ENCODE measurements at places on chromosomes 13 and 19.

GRCh38 chr19:41939861-41940730, 11.8 kb upstream of the ERFL start:
- DNase-seq, result no peak

GRCh38 chr19:32818536-32818935, 51.0 kb downstream of the SLC7A9 start:
- no peak for DNase-seq

GRCh38 chr19:56477429-56478338, 539 bp upstream of the ZNF667 start:
- DNase-seq, result no peak

- DNase-seq, result no peak
Observed at GRCh38 chr19:8600064-8600463, 10.5 kb downstream of the ADAMTS10 start.

- no peak for DNase-seq
Observed at GRCh38 chr13:44464471-44464870, 90.8 kb downstream of the SERP2 start.

GRCh38 chr19:13689085-13689484, 75.2 kb upstream of the MRI1 start:
- no peak for DNase-seq

DNA sequence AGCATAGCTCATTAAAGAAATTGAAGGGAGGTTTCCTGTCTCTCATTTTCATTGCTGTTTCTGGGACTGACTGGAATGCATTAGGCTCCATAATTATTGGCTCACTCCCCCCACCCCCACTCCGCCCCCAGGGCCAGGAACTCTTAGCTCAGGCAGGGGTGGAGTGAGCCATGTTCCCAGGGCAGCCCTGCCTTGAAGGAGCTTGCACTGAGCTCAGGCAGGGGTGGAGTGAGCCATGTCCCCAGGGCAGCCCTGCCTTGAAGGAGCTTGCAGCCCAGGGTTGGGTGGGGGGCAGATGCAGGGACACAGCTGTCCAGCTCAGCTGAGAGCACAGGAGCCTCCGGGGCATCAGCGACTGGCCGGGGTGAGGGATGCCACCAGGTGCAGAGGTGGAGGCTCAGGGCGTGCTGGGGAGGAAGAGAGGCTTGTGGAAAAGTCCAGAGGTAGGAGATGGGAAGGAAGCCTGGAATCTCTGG, 39.1 kb upstream of the TFDP1 start:
- DNase-seq, result no peak

- no peak for DNase-seq
Observed at GRCh38 chr19:51548213-51548651, 16.8 kb upstream of the SIGLEC6 start.

DNA sequence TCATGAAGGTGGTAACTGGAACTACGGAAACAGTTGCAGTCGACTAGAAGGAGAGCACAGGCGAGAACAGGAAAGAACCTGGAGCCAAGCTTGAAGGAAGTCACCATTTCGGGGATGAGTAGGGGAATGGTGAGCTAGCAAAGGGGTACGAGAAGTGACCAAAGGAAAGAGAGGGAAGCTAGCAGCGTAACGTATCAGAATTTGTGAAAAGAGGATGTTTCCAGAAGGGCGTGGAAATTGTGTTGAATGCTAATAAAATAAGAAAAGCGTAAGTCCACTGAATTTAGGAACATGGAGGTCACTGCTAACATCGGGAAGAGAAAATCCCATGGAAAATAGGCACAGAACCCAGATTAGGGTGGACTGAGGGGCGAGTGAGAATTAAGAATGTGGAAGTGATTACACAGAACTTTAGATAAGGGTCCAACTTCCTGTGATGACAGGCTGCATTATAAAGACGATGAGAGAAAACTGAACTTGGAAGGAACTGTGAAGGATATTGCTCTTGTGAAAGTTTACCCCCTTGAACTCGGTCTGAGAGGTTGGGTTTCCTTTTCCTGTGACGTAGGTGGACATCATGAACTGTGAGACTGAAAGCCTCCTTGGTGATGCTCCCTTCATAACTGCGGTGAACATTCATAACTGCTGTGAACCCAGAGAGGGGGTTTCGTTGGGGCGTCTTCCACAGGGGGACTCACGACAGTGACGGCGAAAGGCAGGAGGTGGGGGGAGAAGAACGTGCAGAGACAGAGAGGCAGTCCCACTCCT, 2.0 kb upstream of the FFAR2 start:
- no peak for DNase-seq

DNA sequence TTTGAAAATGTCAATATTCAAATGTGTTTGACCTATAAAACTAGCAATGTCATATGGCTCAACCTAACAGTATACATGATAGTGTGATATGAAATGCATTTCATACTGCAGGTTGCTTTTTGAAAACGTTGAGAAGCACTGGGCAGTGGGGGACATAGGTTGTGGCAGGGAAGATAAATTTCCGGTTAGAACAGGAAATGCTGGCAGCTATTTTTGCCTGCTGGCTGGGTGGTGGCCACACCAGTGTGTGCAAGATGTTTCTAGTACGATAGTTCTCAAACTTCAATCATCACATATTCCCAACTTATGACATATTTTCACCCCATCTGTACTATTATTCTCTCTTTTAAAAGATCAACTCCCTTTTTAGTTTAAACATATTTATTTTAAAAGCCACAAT, 17.2 kb downstream of the FXYD5 start:
- DNase-seq, result no peak

DNA sequence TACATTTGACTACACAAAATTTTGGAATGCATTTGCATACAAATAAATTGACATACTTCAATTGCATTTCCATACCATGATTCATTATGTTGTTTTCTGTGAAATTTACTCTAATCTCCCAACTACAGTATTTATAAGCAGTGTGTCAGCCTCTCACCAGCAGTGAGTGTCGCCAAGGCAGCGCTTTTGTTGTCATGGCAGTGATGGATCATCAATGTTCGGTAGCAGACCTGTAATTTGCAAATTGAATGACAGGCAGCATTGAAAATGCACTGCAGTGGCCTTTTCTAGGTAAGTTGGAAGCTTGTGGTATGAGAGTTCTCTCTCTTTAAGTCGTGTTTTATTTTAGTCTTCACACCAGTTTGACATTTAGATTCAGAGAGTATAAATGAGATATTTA, 534.1 kb downstream of the PCDH17 start:
- no peak for DNase-seq

- DNase-seq, result no peak
Observed at GRCh38 chr13:61110732-61111131, 304.9 kb downstream of the PCDH20 start.

GRCh38 chr13:50261130-50261901, 246.1 kb downstream of the KCNRG start:
- DNase-seq, result no peak

- DNase-seq, result no peak
Observed at GRCh38 chr19:55472463-55472862, 4.0 kb upstream of the ZNF628 start.

DNA sequence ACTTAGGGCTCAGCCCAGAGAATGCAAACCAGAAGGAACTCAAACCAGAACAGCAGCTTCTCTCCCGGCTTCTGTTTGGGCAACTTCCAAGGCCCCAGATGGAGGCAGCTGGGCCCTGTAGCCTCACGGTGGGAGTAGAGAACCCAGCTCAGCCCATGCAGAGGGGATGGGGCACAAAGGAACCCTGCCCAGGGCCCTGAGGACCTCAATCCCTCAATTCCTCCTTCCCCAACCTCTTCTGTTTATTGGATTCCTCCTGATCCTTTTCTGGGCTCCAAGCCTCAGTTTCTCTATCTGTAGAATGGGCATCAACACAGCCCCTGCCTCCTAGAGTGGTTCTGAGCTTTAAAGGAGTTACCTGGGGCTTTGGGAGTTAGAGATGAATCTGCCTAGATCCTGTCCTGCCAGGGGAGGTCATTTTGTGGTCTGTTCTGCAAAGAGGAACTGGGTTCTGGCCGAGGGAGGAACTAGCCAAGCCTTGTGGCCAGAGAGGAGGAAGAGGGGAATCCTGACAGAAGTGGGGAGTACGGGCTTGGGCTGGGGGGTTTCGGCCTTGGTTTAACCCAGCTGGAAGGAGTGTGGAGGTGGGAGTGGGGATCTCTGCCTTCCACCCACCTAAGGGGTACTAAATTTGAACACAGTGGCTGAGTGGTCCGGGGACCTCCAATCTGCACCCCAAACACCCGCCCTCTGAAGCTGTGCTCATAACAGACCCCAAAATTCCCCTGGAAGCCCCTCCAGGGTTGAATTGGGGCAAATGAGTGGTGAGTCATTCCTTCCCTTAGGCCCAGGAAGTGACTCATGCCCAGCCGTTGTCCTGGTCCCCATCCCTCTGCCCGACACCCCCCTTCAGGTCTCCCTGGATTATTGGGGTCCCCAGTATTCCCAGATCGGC, 2.7 kb downstream of the ADGRE5 start:
- no peak for DNase-seq

GRCh38 chr13:36157480-36157879, 26.3 kb upstream of the DCLK1 start:
- DNase-seq, result no peak

DNA sequence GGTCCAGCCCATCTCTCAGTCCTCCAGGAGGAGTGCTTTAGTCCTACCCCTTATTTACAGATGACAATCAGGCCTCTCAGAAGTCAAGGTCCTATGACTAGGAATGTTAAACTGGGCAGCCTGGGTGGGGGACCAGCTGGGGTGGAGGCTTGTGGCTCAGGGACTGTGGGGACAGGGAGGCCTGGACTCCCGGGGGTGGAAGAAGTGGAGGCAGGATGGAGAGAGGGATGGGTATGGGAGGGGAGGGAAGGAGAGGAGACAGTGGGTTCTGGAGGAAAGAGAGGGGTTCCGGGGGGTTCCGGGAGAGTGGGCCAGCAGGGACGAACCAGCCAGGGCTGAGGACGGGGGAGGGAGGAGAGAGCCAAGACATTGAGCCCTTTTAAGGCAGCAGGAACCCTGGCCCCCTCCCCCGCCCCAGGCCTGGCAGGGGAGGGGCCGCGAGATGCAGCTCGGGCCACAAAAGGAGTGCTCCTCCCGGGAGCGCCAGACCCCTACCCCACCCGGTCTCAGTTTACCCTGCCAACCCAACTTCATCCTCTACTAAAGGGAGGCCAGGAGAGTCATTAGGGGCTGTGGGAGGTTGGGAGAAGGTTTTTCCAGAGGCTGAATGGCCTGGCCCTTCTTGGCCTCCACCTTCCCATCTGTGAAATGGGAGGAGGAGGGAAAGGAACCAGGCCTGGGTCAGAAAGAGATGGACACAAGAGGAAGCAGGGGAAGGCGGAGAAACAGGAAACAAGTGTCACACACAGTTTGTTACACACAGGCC, 1.7 kb downstream of the DMPK start:
- no peak for DNase-seq

DNA sequence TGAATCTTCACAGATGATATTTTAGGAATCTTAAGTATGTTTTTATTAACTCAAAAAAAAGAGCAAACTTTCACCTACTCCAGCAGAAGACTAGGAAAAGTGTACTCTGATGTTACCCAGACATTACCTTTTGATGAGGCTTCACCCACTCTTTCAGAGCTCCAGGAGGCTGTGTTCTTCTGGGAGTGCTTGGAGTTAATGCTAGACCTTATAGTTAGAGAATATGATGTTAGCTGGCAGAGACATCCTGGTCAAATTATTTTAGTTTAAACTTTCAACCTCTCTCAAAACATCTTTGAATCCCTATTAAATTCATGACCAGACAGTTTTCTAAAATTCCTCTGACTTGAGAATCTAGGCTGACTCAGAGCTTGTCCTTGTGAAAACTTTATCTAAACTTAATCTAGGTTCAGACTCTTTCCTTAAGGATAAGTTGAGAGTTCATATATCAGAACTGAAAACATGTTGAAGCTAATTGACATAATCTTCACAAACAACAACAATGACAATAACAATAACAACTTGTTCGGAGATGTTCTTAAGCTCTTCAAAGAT, 82.8 kb downstream of the ITGBL1 start:
- DNase-seq, result no peak

Measured in NCI-H2107 (cell line).